ENCODE measurements at places on chromosomes 3 and 15.

DNA sequence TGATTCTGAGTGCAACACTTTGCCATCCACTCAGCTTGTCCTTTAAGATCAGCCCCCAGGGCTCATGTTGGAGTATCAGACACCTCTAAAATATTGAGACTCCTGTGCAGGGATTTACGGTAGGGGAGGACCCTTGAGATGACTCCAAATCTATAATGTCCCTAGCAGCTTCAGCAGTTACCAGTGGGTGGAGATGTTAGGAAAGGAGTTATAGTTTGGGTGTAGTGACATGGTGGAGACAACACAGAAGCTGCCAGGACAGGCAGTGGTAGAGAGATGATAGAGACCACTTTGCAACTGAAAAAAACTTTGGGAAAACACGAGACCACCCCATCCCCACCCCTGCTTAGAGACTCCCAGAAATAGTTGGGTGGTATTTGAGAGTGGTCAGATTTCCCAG, 43.3 kb upstream of the GSK3B start:
- DNase-seq = no peak

DNA sequence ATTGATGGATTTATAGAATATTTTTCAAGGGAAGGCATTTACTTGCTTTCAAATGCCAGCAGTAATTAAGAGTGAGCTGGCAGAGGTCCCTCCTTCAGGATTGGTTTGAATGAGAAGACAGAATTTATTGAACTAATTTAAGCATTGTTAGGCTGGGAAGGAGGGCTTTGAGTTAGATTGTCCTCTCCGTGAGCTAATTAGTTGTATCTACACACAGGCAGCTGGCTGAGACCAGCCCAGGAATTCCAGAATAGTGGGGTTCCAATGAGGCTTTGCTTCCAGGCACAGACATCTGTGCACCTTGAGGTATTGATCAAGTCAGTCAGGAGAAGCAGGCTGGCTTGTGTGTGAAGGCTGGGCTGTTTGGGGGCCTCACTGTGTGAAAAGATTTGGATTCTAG, 124.0 kb upstream of the WNT5A start:
- no peak for DNase-seq

DNA sequence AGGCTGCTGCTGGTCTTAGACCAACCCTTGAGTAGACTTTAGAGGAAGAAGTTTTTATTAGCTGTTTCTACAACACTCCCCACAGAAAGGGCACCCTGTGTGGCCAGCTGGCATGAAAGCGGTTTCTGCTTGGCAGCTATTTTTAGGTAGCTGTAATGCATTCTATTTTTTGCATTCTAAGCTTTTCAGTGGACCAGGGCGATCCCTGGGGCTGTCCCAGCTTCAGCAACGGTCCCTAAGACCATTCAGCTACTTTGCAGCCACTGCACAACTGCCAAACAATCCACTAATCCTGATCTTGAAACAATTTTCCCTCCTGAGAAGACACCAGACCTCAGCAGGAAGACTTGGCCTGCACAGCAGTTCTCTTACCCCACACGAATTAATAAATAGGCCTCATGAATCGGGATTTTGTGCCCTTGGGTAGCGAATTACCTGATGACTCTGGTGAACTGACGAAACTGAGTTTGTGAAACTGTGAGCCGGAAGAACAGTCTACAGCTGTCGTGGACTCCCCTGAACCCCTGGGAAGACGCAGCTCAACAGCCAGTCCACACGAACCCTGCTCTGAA, 14.6 kb upstream of the TFRC start:
- no peak for DNase-seq

GRCh38 chr15:76905855-76906254, 715 bp upstream of the SCAPER start:
- DNase-seq = no peak

DNA sequence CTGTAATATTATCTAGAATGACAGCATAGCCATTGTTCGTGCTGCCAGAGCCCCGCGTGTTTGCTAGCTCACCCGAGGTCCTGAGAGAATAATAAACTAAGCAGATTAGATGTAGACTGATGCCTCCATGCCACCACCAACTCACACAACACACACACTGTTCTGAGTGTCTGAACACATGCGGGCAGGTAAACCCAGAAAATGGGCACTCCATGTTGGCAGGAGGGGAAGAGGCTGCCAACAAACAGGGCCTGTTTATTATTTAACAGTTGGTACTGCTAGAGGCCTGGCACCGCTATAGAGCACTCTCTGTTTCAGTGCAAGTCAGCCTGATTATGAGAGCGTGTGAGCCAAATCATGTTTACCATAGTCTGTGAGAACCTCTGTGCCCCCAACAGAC, 299.0 kb downstream of the ZBTB20 start:
- no peak for DNase-seq

GRCh38 chr3:186216900-186217819, 108.3 kb upstream of the ETV5 start:
- DNase-seq = no peak

- DNase-seq = no peak
These were observed 41.4 kb upstream of the GLCE start for GRCh38 chr15:69119001-69119400.

DNA sequence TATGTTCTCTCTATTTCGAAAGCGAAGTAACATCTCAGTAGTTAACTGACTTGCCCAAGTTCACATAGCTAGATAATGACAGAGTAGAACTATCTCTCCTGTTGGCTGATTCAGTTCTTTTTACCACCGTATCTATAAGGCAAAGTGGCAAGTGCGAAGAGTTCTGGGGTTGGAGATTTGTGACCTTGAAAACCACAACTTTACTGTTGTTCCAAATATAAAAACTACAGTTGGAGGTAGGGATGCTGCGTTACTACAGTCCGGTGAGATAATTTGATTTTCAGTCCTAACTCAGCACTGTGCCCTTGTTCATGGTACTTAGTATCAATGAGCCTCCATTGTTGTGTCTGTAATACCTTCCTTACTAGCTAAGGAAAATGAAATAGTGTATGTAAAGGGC, 71.2 kb upstream of the GOLGA8B start:
- no peak for DNase-seq

DNA sequence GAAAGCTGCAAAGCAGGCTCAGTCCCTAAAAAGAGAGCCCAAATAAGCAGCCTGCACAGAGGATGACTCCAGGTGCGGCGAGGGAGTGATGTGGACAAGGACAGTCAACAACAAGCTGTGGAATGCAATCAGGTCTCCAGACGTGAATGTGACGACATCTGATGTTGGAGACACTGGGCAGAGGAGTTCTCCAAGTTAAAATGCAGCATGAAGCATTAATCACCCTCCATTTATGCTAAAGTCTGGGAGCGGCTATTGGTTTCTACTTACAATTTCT, 316.7 kb downstream of the FGF12 start:
- no peak for DNase-seq

DNA sequence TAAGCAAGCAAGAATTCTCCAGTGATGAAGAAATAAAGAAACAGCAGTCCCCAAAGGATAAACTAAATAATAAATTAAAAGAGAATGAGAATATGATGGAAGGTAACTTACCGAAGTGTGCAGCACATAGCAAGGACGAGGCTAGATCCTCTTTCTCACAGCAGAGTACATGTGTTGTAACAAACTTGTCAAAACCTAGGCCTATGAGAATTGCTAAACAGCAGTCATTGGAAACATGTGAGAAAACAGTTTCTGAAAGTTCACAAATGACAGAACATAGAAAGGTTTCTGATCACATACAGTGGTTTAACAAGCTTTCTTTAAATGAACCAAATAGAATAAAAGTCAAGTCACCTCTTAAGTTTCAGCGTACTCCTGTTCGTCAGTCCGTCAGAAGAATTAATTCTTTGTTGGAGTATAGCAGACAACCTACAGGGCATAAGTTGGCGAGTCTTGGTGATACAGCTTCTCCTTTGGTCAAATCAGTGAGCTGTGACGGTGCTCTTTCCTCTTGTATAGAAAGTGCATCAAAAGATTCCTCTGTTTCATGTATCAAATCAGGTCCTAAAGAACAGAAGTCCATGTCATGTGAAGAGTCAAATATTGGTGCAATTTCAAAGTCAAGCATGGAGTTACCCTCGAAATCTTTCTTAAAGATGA, 4.5 kb upstream of the SCG5 start:
- no peak for DNase-seq

- no peak for DNase-seq
These were observed 29.4 kb downstream of the ULK4 start for GRCh38 chr3:41932464-41932863.

Measured in effector CD4-positive, alpha-beta T cell (primary cell).